ENCODE measurements at places on chromosomes 2 and 18.
A peak's percentile ranks its signal among the peaks of the same experiment; 100 is the strongest.

GRCh38 chr2:35871672-35872071 lies 483.9 kb upstream of the CRIM1 start:
- DNase-seq: peak; percentile 3

DNA sequence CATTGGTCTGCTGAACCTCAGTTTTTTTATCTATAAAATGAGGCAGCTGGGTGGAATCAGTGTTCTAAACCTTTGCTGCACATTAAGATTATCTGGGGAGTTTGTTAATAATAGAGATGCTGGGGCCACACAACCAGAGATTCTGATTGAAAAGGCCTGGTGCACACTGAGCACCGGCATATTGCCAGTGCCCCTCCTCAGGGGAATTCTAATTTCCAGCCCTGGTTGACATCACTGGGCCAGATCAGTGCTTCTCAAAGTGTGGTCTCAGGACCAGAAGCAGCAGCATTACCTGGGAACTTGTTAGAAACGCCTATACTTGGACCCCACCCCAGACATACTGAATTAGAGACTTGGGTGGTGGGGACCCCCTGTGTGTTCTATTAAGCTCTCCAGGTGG lies 112.5 kb downstream of the SETBP1 start:
- DNase-seq: no peak

DNA sequence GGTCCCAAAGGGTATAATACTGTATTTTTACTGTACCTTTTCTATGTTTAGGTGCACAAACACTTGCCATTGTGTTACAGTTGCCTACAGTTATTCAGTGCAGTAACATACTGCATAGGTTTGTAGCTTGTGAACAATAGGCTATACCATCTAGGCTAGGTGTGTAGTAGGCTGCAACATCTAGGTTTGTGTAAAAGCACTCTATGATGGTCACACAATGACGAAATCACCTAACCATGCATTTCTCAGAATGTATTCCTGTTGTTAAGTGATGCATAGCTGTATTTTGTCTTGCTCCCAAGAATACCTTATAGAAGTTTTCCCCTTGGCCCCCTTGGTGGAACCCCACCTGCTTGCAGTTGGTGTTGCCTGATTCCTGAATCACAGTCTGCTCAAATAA lies 29.3 kb upstream of the AGFG1 start:
- no peak for DNase-seq

- no peak for DNase-seq
Measured at GRCh38 chr2:45194596-45194995, 185.3 kb upstream of the SIX2 start.

DNA sequence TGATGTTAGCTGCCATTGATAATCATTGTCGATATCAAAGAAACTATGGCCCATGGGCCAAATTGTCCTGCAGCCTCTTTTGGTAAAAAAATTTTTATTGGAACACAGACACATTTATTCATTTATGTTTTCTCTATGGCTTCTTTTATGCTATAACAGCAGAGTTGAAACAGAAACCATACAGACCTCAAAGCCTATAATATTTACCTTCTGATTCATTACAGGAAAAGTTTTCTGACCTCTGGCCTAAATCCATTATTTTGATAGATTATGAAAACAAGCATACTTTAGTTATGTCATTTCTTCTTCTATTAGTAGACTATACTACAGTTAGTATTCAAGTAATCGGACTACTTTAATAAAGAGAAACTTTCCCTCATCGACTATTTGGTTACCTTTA lies 349.7 kb upstream of the GALNT5 start:
- DNase-seq: no peak

- DNase-seq: no peak
Measured at GRCh38 chr2:240511351-240512108, 46.3 kb downstream of the ANKMY1 start.

DNA sequence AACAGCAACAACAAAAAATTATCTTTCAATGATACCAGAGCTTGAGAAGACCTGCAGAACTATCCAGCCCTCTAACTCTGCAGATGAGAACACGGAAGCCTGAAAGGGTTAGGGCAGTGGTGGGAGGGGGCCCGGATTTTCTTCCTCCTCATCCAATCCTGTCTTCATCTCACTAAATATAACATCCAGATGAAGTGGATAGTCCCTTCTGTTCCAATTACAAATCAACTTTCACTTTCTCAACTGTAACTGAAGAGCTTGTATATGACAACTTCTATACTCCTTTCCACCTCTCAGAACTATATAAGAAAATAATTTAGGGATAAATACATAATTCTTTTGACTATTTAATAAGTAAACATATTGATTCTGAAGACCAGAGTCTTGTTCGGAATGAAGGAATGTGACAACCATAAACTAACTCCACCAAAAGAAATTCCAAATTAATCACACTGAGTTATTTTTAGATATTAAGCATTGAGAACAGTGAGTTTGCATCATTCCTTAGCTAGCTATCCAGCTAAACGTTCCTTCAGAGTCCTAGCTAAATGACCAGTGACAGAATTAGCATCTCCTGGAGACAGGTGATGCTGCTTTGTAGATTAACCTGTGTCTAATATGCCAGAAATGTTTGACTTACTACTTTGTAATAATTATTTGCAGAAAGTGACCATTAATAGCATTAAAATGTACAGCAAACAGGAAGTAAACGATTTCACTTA lies 32.7 kb downstream of the SFT2D3 start:
- peak; percentile 13 for DNase-seq

- no peak for DNase-seq
Measured at GRCh38 chr18:48622911-48623431, 84.1 kb downstream of the CTIF start.

GRCh38 chr2:201345625-201346213 lies 11.4 kb downstream of the FLACC1 start:
- DNase-seq: no peak

- no peak for DNase-seq
Measured at GRCh38 chr18:32326450-32327308, 136.8 kb downstream of the MEP1B start.

DNA sequence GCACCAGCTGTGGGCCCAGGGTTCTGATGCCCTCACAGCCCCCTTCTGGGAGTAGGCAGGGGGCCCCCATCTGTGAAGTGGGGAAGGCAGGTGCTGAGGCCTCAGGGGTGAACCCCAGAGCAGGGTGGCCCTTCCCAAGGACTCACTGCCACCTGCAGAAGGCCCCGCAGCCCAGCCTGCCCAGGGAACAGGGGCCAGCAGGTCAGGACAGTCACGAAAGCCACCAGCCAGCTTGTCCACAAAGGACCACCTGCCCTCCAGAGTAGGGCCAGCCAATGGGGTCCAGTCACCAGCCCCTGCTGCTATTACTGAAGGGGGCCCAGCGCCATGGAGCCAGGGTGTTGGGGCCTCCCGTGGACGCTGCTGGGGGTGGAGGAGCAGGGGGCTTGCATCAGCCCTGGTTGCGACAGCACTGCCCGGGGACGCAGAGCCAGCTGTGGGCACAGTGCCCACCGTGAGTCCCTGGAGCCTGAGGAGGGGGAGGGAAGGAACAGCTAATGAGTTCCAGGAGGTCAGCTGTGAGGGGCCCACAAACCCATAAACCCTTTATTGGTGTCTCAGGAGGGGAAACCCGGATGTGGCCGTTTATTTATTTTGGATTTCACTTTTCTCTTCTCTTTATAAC lies 11.5 kb upstream of the SNED1 start:
- DNase-seq: no peak

DNA sequence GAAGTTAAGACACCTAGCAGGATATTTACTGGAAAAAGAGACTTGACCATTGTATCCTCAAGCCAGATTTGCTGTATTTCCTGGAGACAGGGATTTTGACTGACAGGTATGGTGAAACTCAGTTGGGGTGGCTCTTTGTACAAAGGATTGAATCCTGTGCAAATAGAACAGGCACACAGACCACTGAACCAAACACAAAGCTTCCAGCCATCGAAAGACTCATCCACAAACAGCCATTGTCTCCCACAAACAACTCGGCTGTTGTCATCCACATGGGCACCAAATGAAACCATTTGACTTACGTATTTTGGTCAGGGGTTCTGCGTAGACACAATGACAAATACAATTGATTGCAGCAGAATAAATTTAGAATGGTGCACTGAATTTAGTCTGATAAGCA lies 15.9 kb downstream of the RNF152 start:
- DNase-seq: no peak

DNA sequence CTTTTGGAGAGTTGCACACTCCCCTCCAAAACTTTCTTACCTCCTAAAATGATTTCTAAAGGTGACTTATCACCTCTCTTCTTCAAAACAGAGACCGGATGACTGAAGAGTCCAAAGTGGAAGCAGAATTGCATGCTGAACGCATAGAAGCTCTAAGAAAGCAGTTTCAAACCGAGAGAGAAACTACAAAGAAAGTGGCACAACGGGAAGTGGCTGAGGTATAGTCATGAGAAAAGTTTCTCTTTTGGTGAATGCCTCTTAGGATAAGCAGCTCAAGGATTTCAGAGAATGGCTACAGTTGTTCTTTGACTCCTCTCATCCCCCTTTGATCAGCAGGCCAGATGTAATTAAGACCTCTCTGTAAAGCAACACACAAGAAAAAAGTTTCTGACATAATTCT lies 73.6 kb downstream of the GTF3C3 start:
- no peak for DNase-seq

DNA sequence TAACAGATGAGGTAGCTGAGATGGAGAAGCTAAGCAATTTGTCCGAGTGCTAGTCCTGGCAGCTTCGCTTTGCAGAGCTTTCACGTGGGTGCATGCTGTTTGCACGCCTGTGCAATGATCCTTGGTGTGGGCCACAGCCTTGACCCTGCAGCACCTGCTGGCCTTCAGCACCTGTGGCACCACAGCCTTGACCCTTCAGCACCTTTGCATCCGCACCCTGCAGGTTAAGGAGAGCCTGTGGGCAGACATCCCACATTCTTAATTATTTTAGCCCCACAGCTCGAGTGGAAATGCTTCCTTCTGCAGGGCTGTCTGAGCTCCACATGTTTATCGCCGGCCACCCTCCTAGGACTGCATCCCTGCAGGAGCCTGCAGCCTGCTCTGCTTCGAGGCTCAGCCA lies 19.3 kb downstream of the NCK2 start:
- DNase-seq: no peak

GRCh38 chr2:128427413-128427755 lies 108.7 kb upstream of the HS6ST1 start:
- no peak for DNase-seq

DNA sequence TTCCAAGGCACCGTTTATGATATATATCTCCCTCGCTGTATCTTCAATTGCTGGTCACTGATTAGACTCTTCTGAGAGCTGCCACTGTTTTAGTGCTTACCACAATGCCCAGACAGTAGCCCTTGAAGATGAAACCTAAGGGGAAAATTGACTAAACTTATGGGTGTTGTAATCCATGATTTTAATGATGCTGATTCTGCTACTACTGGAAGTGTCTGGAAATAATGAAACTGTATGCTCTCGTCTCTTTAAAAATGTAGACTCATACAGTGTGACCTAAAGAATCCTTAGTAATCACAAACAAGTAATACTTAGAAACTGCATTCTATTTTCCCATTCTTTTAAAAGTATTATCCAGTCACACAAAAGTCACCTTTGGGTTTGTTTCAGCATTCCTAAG lies 5.5 kb upstream of the SLC8A1 start:
- DNase-seq: no peak

GRCh38 chr2:144496977-144497598 lies 22.8 kb downstream of the ZEB2 start:
- DNase-seq: no peak

- peak; percentile 39 for DNase-seq
Measured at GRCh38 chr18:48084041-48084757, 153.7 kb upstream of the SMAD2 start.

- no peak for DNase-seq
Measured at GRCh38 chr2:154908327-154908726, 209.8 kb downstream of the KCNJ3 start.

DNA sequence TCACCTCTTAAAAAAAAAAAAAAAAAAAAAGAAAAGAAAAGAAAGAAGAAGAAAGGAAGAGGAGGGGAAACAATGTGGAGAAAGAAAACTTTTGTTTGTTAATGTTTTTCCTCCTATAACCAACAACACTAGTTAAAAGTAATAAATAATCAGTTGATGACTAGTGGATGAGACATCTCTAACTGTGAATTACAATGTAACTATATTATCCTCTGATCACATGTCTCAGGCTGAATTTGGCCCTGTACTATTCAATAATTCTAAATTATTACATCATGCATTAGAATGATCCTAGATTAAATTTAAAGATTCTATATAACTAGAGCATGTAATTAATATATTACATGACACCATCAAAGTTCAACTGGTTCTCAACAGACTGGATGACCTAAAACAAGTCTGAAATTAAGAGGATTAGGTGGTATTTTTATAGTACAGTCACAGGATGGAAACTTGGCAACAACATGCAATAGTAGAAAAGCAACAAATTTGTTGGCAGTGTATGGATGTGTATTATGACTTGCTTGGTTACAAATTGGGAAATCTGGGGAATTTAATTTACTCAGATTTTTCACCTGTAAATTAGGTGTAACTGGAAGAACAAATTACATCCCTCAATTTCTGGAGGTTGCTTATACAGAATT lies 269.3 kb upstream of the SETBP1 start:
- no peak for DNase-seq

GRCh38 chr2:226673314-226673723 lies 126.3 kb downstream of the IRS1 start:
- DNase-seq: peak; percentile 83

- DNase-seq: peak; percentile 81
Measured at GRCh38 chr2:101251844-101252407, 760 bp upstream of the CNOT11 start.

DNA sequence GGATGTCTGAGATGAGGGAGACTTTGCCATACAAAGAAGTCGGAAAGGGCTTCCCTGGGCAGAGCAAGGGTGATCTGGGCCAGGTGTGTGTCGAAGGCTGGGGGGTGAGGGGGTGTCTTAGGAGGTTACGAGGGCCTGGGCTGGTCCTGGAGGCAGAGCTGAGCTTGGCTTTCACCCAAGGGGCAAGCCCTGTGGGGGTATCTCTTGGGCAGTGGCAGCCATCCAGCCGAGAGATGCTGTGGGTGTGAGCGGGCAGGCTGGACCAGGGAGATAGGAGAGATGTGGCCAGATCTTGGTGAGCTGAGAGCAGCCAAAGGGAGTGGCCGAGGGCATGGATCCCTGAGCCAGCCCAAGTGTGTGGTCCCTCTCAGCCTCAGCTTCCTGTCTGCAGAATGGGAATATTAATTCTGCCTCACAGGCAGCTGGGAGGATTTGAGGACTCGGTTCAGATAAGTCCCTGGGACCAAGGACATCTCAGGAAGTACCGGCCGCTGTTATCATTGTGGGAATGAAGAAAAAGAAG lies 33.0 kb downstream of the MAL start:
- no peak for DNase-seq

DNA sequence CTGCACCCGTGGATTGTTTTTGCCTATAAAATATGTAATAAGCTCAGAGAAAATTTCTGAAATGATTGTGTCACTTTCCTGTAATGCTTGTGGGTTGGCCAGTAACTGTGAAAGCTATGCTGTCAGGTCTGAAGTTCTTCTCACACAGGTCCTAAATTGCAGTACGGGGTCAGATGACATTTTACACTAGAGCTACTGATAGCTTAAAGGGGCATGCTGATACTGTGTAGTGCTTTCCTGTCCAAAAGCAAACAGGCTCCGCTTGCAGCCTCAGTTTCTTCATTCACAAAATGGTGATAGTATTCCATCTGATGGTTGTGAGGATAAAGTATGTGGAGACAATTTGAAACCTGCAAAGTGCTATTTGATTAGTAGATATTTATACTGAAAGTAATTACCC lies 7.6 kb upstream of the FARSB start:
- DNase-seq: peak; percentile 72

GRCh38 chr2:64165706-64166105 lies 21.5 kb upstream of the PELI1 start:
- DNase-seq: no peak

GRCh38 chr2:85659324-85659981 lies 8.5 kb downstream of the SFTPB start:
- no peak for DNase-seq

All from small intestine (tissue), 16 donors.